Naive thymus-derived CD8-positive, alpha-beta T cell (primary cell): ENCODE measurements at places on chromosomes 16 and 17. TPM values are rescaled to one million over a fixed set of nuclear protein-coding genes. Genes with fewer than 3 reads are reported as not detected.

Gene MPP2
- 5.2 TPM for total RNA-seq

Gene PNMT
- 1.2 TPM for total RNA-seq

Gene MAF
- 1.0 TPM for total RNA-seq

Gene GPRC5B
- not detected for total RNA-seq

Gene EMC8
- 38.7 TPM for total RNA-seq

Gene ZFP3
- 12.6 TPM for total RNA-seq

Gene APOBR
- total RNA-seq: 7.6 TPM

Gene TMEM220
- total RNA-seq: 13.8 TPM

Gene HS3ST4
- not detected for total RNA-seq

Gene CD300H
- not detected for total RNA-seq

Gene EVPL
- 7.1 TPM for total RNA-seq

Gene CD7
- 67.8 TPM for total RNA-seq

Gene ENPP7
- total RNA-seq: not detected

Gene KRT31
- not detected for total RNA-seq

Gene ITGB3
- not detected for total RNA-seq

Gene FOXF1
- total RNA-seq: not detected

Gene NPIPB6
- 6.1 TPM for total RNA-seq

Gene CHST5
- total RNA-seq: not detected

Gene GPR139
- not detected for total RNA-seq

Gene C16orf89
- not detected for total RNA-seq

Gene C17orf67
- 8.0 TPM for total RNA-seq

Gene HIGD1B
- total RNA-seq: not detected

Gene TEX14
- 1.3 TPM for total RNA-seq
